ENCODE measurements at places on chromosomes 11 and 22.
A peak's percentile ranks its signal among the peaks of the same experiment; 100 is the strongest.

DNA sequence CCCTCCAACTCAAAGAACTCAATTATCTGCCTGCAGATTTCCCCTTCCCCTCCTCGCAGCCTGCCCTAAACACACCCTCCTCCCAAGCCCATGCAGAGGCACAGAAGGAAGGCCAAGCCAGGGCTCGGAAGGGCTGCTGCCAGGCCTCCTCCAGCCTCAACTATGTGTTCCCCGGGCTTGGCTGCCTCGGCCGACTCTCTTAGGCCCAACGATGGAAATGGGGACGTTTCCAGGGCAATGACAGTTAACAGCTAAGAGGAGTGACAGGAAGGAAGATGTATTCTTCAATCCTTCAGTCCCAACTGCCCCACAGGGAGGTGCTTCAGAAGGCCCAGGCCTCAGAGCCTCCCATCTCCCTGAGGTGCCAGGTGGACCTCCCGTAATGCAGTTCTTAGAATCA is 104.0 kb upstream of the AKIP1 start:
- no peak for DNase-seq

- no peak for DNase-seq
Measured at GRCh38 chr11:10478574-10479550, 23.8 kb downstream of the AMPD3 start.

- no peak for DNase-seq
Measured at GRCh38 chr22:36999463-36999862, 19.8 kb downstream of the TST start.

- no peak for DNase-seq
Measured at GRCh38 chr11:46391578-46392420, at the start of gene CHRM4. Gene CHRM4 (minus strand): TSS chr11:46391776. CDS start chr11:46386557, 5,219 bp downstream.

DNA sequence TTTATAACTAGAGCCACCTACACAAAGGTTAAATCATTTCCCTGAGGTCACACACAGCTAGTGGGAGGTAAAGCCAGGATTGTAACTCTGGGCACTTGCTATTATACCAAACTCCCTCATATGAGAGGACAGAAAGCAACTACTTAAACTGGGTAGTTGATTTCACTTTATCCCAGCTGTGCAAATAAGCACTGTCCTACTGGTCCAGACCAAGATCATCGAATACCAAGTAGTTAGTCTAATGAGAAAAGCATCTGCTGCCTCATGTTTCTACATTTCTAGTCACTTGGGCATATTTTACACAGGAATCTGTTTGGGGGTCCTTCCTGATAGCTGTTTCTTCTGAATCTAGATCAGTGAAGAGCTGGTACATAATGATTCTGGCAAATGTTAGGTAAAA is 178.6 kb upstream of the NARS2 start:
- no peak for DNase-seq

DNA sequence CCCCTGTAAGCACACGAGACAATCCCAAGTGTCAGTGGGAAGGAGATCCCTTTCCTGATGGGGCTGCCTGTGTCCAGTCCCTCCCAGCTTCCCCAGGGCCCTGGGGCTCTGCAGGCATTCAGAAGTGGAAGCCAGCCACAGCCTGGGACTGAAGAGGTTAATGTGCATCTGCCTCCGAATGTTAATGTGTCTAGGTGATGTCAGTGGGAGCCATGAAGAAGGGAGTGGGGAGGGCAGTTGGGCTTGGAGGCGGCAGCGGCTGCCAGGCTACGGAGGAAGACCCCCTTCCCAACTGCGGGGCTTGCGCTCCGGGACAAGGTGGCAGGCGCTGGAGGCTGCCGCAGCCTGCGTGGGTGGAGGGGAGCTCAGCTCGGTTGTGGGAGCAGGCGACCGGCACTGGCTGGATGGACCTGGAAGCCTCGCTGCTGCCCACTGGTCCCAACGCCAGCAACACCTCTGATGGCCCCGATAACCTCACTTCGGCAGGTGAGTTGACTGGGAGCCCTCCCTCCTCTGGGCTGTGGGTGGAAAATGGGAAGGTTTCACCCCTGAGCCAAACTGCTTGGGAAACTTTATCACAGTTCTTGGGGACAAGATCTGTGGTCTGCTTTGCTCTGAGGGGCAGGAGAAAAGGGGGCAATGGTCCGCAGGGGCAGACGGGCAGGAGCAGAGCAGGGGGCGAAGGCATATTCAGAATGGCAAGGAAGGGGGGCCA is at the start of gene MCHR1:
TSS of gene MCHR1 (plus strand) at position 236 of the 715 bp plus-strand sequence. CDS start at position 405, 169 bp downstream.
- DNase-seq = no peak

- no peak for DNase-seq
Measured at GRCh38 chr22:27512283-27512761, 289.2 kb downstream of the MN1 start.

- peak; percentile 94 for DNase-seq
Measured at GRCh38 chr11:62839050-62839945, at the start of gene WDR74. Gene WDR74 (minus strand): TSS chr11:62839590. CDS start chr11:62839570, 20 bp downstream.
